ENCODE measurements at places on chromosomes 2 and 18.

- no peak for DNase-seq
These were observed 39.5 kb upstream of the MARCO start for GRCh38 chr2:118902266-118903028.

DNA sequence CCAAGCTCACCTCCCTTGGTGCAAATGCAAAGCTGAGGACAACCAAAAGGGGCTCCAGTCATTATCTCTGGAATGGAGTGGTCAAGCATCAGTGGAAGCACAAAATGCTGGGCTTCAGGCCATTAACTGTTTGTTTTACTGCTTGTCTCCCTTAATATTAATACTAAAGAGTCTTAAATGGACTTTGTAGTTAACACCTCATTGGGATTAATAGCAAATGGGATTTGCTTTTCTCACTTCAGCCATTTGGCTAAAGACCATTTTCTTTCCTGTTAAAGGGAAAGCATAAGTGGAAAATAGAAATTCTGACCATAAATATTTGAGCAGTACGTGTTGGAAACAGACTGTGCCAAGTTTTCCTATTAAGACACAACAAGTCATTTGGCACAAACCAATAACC is 154.4 kb downstream of the DNER start:
- DNase-seq = no peak

DNA sequence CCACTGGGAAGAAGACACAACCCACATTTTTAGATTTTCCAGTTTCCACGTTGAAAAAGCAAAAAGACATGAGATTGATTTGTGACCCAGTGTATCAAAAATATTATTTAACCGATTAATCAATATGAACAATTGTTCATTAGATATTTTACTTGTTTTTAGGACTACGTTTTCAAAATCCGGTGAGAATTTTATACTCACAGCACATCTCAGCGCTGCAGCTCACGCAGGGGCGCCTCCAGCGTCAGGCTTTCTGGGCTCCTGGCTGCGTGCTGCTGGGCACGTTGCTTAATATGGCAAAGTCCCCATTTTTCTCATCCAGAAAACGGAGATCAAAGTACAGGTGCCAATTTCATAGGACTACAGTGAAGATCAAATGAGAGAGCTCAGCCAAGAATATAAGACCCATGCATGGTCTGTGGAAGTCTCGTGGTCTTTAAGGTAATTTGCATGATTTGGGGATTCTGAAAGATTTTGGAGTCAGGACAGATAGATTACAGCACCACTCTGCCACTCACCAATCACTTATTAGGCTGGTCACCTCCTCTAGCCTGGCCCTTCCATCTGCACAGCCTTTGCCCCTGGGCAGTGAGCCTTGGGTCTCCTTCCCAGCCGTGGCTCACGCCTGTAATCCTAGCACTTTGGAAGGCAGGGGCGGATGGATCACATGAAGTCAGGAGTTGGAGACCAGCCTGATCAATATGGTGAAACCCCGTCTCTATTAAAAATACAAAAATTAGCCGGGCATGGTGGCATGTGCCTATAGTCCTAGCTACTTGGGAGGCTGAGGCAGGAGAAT is 36.2 kb downstream of the PTPN18 start:
- DNase-seq = no peak

- no peak for DNase-seq
These were observed 1367.3 kb upstream of the TMEFF2 start for GRCh38 chr2:193562031-193562430.

DNA sequence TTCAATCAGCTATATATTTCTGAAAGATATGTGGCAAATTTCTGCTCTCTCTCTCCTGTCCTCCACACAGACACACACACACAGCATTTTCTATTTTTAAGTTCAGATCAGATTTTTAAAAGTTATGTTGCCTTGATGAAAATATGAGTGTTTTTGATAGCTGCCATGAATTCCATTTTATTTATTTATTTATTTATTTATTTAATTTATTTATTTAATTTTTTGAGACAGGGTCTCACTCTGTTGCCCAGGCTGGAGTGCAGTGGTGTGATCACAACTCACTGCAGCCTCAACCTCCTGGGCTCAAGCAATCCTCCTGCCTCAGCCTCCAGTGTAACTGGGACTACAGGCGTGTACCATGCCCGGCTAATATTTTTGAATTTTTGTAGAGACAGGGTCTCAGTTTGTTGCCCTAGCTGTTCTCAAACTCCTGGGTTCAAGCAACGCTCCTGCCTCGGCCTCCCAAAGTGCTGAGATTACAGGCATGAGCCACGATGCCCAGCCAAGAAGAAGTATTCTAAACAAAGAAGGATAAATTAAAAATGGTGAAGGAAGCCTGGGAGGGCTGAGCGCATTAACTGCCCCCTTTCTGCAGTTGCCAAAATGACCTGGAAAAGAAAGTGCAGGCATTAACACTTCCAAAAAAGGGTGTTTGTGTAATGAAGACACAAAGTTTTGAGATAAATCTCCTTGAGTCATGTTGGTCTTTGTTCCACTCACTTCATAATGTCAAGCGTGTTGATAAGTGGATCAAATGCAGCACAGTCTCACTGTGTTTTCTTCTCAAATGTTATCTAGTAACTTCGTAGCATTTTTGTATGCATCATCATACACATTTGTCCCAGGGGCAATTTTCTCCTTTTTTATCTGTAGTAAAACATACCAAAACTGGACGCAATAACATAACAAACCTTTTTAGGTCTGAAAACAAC is 11.1 kb upstream of the IMPA2 start:
- no peak for DNase-seq
